Central memory CD4-positive, alpha-beta T cell (primary cell): ENCODE measurements at places on chromosomes 7 and 10.

- DNase-seq: no peak
Observed at GRCh38 chr7:116120839-116121238, 89.5 kb upstream of the TES start.

- DNase-seq: no peak
Observed at GRCh38 chr7:5692112-5692844, 89.2 kb downstream of the RNF216 start.

- DNase-seq: no peak
Observed at GRCh38 chr10:14060320-14061070, 270.2 kb downstream of the FRMD4A start.

DNA sequence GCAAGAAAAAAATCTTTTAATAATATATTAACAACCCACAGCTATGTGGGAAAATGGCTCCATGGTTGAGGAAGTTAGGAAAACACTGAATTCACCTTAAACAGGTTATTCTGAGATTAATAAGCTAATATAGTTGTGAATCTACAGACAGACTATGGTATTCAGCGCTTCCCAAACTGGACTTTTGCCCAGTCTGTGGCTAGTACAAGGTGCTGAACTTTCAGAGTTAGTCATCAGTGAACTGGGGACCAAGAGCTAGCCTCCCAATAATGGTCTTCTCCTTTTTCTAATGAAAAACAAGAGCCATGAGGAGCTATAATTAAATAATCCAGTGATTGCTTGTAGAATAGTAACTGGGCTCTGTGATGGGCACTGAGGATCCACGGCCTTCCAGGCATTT lies 65.3 kb downstream of the FRMPD2 start:
- DNase-seq: no peak

DNA sequence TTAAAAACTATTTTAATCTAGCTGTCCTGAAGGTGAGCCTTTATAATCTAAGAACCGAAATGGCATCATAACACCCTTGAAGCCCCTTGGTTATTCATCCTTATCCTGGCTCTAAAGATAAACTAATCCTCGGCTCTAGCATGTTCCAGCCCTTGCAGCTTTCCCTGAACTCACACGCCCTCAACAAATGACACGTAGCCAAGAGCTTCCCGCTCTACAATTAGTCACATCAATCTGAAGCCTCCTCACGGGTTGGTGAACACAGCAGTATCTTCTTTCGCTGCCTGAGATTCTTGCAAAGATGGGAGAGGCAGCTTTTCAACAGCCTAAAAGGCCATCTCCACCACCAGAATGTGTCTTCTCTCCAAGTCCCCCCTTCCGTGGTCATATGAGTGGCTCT lies 4.1 kb downstream of the FRMD4A start:
- no peak for DNase-seq

- DNase-seq: no peak
Observed at GRCh38 chr10:114408112-114408967, 4.0 kb upstream of the AFAP1L2 start.
